ENCODE measurements at places on chromosomes 12 and 14. TPM values are rescaled to one million over a fixed set of nuclear protein-coding genes. Genes with fewer than 3 reads are reported as not detected.

TSHR gene
- 0.33 TPM for total RNA-seq

RASAL1 gene
- total RNA-seq, result not detected

MUCL1 gene
- total RNA-seq, result not detected

GPD1 gene
- not detected for total RNA-seq

BTBD6 gene
- 57.5 TPM for total RNA-seq

CIDEB gene
- total RNA-seq, result 1.5 TPM

KCNA5 gene
- not detected for total RNA-seq

CBLN3 gene
- total RNA-seq, result 11.4 TPM

APOF gene
- total RNA-seq, result not detected

IL31 gene
- not detected for total RNA-seq

PTPRO gene
- total RNA-seq, result 1.2 TPM

TAS2R19 gene
- total RNA-seq, result 4.5 TPM

RFX4 gene
- total RNA-seq, result not detected

ERP27 gene
- total RNA-seq, result not detected

PLXNC1 gene
- total RNA-seq, result 6.8 TPM

C12orf50 gene
- total RNA-seq, result 0.17 TPM

PPP1R1A gene
- total RNA-seq, result not detected

PMCH gene
- total RNA-seq, result not detected

TMTC2 gene
- total RNA-seq, result 12.4 TPM
